IPS DF 6.9 (cell line): ENCODE measurements at places on chromosomes 7 and 10.

DNA sequence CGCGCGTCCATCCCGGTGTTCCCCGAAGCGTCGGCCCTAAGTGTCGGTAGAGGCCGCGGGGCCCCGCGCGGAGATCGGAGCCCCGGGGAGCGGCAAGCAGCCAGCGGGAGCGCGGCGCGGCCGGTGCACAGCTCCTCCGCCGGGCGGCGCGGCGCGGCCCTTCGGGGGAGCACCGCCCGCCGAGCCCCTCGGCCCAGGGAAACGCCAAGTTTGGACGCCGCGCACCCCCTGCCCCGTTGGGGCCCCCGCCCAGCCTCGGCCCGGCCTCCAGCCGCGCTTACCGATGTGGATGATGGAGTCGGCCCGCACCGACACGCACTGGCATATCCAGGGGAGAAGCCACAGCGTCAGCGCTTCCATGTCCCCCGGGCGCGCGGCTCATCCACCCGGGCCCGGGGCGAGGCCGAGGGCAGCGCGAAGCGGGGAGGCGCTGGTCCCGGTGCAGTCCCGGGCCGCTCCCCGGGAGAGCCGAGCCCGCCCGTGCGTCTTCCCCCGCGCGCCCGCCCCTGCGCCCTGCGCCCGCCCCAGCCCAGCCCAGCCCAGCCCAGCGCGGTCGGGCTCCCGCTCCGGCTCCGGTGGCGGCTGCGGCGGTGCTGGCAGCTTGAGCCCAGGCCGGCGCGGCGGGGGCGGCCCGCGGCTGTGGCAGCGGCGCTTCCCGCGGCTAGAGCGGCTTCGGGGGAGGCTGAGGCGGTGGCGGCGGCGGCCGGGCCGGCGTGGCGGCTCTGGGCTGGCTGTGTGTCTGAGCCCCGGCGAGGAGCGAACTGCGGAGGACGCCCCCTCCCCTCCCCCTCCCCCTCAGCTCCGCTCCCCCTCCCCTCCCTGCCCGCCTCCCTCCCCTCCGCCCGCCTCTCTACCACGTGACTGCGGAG, at the start of gene GRID1:
GRID1 (minus strand) TSS at position 763 of the 869 bp plus-strand sequence.
- no peak for DNase-seq

DNA sequence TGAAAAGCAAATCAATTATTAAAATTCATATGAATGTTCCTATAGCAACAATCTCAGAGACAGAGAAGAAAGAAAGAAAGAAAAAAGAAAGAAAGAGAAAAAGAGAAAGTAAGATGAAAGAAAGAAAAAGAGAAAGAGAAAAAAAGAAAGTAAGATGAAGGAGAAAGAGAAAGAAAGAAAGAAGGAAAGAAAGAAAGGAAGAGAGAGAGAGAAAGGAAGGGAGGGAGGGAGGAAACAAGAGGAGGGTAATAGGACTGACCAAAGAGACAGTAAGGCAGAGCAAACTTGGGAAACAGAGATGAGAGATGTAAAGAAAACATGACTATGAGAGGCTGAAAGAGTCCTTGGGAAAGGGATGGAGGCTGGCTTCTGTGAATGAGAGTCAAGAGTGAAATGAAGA, 458.4 kb downstream of the SORCS1 start:
- DNase-seq, result no peak

DNA sequence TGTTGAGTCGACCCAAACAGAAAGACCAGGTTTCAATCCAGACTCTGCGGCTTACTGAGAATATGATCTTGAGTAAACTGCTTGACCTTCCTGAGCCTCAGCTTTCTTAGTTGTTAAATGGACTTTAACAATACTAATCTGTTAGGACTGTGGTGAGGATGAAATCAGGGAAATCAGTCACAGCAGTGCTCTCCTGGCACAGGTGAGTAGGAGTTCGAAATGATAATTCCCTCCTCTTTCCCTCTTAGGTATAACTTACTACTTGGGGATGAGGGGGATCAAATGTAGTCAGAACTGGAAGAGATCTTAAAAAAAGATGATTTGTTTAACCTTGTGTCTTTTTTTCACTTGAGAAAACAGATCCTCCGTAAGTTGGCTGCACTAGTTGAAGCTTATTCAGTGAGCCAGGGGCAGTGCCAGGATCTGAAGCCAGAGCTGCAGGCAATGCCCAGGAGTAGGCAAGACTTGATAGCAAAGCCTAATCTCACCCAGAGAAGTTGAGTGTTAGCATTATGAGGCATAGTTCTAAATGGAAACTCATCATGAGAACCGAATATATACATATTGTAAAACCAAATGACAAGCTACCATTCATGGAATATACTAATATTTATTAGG, 1.8 kb upstream of the MAGI2 start:
- no peak for DNase-seq

DNA sequence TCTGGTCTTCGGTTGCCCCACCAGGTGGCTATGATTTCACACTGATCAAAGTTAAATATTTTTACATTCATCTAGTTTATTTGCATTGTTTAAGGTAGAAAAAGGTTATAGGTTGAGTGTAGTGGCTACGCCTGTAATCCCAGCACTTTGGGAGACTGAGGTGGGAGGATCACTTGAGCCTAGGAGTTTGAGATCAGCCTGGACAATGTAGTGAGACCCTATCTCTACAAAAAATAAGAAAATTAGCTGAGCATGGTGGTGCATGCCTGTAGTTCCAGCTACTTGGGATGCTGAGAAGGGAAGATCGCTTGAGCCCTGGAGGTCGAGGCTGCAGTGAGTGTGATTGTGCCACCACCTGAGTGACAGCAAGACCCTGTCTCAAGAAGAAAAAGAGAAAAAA, 3.8 kb downstream of the CCM2 start:
- no peak for DNase-seq

GRCh38 chr10:30111340-30112022, 52.1 kb upstream of the JCAD start:
- no peak for DNase-seq

DNA sequence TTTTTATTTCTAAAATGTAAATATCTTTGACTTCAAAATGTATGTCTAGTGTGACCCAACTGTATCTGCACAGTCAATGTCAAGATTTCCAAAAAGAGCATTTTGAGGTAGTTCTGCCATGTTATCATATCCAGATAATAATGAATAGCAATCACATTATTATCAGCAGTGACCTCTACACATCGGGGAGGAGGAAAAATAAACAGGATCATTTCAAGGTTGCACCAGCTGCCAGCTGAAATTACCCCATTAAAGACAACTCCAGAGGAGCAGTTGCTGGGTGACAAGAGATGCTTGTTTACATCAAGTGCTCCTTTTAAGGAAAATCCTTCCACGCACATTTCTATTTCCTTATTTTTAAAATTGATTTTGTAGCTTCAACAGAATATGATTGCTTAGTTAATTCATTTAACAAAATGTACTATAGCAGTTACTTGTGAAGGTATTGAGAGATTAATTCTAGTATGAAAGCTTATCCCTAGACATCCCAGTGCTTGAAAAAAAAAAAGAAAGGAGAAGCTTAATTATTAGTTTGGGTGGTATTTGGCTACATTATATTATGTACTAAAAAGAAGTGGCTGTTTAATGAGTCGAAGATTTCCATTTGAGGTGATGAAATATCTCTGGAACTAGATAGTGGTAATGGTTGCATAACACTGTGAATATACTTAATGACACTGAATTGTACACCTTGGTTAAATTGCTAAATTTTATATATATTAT, 19.3 kb upstream of the SLC35G1 start:
- DNase-seq, result no peak

GRCh38 chr10:35895331-35895730, 253.2 kb upstream of the FZD8 start:
- no peak for DNase-seq

GRCh38 chr10:11586170-11586569, 25.3 kb downstream of the USP6NL start:
- DNase-seq, result no peak

GRCh38 chr10:118251791-118252190, 90.3 kb downstream of the FAM204A start:
- DNase-seq, result no peak

GRCh38 chr10:22710139-22710745, 4.1 kb downstream of the PIP4K2A start:
- no peak for DNase-seq

GRCh38 chr7:45087301-45088145, 1.2 kb downstream of the NACAD start:
- DNase-seq, result no peak

GRCh38 chr10:126398924-126399323, 10.6 kb upstream of the ADAM12 start:
- DNase-seq, result no peak

GRCh38 chr7:22356701-22357310, at the start of gene RAPGEF5:
TSS of gene RAPGEF5 (minus strand) at chr7:22357154. CDS start at chr7:22357060, 94 bp downstream.
- no peak for DNase-seq

DNA sequence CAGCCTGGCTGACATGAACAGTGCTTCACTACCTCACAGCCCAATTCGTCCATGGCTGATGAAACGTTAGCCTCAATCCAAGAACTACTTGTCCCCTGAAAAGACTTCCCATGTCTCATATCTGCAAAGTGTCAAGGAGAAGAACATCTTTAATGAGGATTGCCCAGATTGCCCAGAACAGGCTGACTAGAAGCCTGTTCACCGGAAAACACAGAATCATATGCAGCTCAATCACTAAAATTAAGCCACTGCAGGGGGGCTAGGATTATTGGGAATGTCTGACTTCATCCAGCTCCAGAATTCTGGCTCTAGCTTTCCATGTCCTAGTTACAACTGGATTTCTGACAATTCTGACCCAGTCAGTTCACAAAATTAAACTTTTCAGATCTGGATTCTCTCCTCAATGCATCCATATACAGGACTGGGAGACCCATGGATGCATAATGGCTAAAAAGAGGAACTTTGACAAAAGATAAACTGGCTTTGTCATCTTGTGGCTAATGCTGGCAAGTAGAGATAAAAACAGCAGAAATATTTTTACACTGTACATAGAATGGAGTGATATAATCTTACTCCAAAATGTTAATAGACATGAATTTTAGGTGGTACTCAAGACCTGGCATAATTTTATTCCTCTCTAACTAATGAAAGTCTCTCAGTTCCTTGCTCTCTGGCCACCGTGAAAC, 467.0 kb upstream of the POT1 start:
- no peak for DNase-seq

GRCh38 chr7:24835643-24836042, 78.4 kb upstream of the GSDME start:
- DNase-seq, result no peak

GRCh38 chr10:21300551-21300950, 224.9 kb downstream of the SKIDA1 start:
- DNase-seq, result no peak

DNA sequence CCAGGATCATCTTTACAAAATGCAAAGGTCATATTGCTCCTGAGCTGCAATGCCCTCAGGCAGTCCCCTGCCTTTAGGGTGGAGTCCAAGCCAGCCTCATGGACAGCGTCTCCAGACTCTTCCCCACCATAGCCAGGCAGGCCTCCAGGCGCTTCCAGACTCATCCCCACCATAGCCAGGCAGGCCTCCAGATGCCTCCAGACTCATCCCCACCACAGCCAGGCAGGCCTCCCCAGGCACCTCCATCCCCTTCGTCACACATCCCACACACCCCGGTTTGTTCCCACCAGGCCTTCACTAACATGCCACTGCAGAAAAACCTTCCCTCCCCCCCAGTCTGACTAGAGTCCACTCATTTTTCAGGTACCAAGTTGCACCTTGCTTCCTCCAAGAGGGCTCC, 70.1 kb downstream of the PTPRN2 start:
- DNase-seq, result no peak
